Bone marrow (tissue), 2 donors: ENCODE measurements at places on chromosomes 4 and X.

- DNase-seq = no peak
These were observed 67.9 kb upstream of the STK26 start for GRCh38 chrX:131955099-131955777.

DNA sequence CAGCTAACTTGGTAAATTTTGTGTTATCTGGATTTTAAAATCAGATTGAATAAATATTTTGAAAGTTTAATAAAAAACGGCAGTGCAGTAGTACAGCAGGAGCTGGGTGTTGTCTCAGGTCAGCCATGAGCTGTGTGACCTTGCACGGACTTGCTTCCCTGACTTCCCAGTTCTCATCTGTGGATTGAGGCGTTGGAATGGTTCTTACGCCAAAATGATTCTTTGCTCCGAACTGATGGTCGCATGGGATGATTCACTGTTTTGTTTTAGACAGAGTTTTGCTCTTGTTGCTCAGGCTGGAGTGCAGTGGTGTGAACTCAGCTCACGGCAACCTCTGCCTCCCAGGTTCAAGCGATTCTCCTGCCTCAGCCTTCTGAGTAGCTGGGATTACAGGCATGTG, 45.0 kb downstream of the RGS12 start:
- no peak for DNase-seq

GRCh38 chrX:134622813-134623185, 35.5 kb downstream of the PLAC1 start:
- no peak for DNase-seq

GRCh38 chr4:113288696-113289095, 239.2 kb downstream of the ANK2 start:
- no peak for DNase-seq

- DNase-seq = no peak
These were observed 241.1 kb upstream of the TET2 start for GRCh38 chr4:104905546-104905945.

DNA sequence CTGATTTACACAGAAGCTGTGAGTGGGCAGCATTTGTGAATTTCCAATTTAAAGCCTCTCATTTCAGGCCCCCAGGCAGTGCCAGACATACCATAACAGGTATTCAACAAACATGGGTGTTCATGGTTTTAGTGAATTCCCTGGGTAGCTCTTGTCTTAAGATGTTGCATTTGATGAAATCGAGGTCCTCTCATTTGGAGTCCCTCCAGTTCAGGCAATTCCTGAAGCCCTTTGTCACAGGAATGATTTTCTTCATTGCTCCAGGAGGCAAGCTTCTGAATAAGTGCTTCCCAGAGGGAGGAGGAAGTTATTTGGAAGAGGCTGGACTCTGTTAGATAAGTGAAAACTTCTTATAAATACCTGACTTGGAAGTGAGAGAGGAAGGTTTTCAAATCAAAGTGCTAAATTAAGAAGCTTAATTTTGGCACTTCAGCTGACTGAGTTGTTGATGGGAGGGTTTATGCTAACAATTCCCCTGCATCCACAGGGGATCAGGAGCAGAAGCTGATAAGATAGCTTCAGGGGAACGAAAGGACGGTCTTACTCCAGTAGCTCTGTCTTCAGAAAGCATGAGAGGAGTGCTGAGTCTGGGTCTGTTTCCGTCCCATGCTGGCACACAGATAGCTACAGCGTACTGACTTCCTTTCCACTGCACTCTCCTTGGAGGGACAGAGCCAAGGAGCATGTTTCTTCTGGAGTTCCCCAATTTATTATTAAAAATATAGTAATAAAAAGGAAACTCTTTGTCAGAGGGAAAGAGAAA, 543.1 kb downstream of the GBA3 start:
- DNase-seq = no peak

DNA sequence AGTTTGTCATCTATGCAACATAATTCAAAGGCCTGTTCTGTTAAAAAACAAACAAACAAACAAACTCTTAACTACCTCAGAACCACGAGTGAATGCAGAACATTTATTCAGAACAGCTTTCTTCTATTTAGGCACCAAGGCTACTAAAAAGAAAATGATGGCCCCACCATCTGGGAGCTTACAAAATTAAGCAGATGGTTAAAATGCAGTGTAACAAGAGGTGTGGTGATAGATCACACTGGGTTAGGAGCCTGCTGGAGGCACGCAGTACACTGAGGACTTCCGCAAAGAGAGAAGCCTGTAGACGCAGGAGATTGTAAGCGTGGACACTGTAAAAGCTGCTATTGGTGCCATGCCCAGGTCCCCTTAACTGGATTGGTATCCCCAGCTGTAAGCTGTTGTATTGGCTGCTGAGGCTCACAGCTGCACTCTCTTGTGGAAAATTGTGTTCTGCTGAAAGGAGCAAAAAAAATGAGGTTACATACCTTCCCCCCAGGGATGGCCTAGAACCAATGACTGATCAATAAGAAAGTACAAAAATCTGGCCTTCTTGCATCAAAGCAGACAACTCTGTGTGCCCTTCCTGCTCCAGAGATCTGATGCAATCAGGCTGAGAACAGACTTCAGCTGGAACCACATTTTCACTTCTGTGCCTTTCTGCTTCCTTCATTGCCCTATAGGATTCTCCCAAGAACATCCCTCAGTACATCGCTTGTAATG, 60.0 kb downstream of the SHROOM3 start:
- DNase-seq = no peak

DNA sequence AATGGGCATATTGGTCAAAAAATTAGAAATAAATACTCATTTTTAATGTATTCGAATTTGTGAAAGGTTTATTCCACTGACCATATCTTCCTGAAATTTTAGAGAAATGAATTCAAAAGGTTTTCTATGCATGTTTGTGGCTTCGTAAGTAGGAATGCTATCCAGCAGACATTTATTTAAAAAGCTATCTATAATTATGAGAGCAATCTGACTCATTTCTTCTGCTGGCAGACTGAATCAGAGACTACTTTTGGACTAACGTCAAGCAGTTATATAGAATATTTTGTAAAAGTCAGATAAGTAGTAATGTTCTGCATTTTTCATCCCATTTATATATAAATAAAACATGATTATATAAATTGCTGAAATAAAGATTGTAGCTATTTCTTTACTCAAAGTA, 125.0 kb downstream of the SPCS3 start:
- DNase-seq = no peak

GRCh38 chrX:155995321-155995875, 2.1 kb upstream of the IL9R start:
- no peak for DNase-seq

- DNase-seq = no peak
These were observed 26.8 kb upstream of the TMEM184C start for GRCh38 chr4:147590249-147590920.

GRCh38 chr4:46388857-46389256, 1.1 kb downstream of the GABRA2 start:
- DNase-seq = no peak

- DNase-seq = no peak
These were observed 84.8 kb upstream of the PLAC1 start for GRCh38 chrX:134743091-134743490.

- no peak for DNase-seq
These were observed 504.4 kb upstream of the FAT1 start for GRCh38 chr4:187227907-187228704.

DNA sequence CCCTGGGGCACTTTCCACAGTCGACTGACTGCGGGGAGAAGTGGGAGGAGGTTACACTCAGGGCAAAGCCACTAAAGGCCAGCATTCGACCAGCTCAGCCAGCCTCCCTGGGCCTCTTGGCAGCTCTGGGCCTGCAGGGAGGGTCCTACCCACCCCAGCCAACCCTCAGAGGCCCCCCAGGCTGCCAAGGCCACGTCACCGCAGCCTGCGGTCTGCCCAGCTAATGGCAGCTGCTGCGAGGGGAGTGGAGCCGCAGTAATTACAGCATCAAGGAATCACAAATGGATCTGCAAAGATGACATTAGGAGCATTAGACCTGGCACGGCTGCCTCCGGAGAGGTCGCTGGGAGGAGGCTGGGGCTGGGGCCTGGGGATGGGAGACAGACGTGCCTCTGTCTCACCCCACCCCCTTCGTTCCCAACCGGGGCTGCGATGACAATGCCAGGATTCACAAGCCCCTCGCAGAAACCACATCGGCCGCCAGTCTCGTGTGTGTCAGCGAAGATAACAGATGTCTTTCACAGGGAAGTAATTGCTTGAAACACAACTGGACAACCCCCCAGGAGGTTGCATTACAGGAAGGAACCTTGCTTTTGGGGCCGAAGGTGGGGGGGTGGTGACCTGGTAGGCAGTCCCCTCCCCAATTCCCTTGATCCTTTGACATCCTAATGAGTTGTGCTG, 367.6 kb downstream of the BCOR start:
- DNase-seq = no peak

GRCh38 chrX:146435472-146435871, 374.1 kb upstream of the CXorf51B start:
- DNase-seq = no peak

GRCh38 chr4:156970501-156971164, 966 bp downstream of the PDGFC start:
- peak; percentile 61 for DNase-seq

GRCh38 chr4:185332575-185333464, 62.9 kb downstream of the LRP2BP start:
- DNase-seq = no peak

GRCh38 chrX:147803948-147804347, 107.8 kb upstream of the FMR1 start:
- no peak for DNase-seq

- DNase-seq = no peak
These were observed 29.1 kb upstream of the EIF4E start for GRCh38 chr4:98958065-98958464.

DNA sequence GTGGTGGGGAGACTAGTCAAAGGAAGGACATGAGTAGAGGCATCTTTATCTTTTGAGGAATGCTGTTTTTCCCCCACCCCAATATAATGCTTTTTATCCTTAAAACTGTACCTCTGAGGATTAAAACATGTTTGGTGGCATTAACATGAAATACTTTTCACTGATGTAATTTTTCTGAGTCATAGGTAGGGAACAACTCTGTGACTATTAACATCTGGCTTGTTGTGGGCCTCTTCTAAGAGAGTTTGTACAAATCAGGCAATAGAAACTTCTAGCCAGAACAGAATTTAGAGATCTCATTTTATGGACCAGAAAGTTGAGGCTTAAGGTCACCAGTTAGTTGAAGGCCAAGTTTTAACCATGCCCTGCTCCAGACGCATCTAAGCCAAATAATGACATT, 207.6 kb downstream of the SOX3 start:
- no peak for DNase-seq

GRCh38 chr4:183751106-183751505, 92.0 kb downstream of the TRAPPC11 start:
- no peak for DNase-seq

DNA sequence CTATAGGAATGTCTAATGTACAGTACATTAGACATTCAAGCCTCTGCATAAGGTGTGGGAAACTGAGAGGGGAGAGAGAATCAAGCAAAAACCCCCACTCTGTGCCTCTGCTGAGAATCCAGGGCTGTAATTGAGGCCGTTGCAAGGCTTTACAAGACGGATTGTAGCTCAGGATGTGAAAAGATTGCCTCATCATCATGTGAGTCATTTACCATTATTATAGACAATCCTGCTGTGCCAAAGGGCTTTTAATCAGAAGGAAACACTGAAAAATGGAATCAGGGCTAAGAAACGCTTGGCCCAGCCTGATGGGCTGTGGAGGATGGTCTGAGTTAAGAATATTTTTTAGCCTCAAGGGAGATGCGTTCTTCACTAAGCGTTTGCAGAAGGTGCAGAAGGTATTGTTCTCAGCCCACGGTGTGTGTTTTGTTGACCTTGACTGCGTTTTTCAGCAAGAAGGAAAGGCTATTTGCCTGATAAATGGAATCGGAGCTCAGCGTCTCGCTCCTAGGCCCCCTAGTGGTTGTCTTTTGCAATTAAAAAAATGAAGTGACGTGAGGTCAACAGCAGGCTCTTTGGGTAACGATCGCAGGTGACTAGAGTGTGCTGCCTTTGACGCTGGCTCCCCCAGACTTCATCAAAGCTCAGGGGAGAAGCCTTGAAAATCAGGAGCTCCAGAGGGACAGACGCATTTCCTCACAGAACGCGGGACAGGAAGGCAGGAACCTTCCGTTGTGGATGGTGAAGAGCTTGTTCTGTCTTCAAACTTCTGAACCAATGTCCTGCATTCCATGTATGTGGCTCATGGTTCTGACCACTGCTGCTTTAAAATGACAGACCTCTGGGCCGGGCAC, 18.1 kb upstream of the CHRNA9 start:
- no peak for DNase-seq

DNA sequence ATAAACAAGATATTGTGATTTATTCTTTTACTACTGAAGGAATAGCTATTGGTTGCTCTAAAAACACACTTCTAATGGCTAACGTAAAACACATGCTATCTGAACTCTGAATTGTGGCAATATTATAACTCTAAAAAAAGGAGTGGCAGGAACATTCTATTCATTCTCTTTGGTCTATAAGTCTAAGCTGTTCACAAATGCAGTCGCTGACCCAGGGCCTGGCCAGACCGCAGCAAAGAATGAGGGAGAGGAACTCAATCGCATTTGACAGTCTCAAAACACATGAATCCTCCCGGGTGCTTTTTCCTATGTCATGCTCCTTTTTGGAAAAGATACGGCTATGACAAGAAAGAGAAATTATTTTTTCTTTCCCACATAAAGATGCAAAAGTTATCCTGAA, 651.6 kb upstream of the PITX2 start:
- no peak for DNase-seq

- no peak for DNase-seq
These were observed 373.6 kb downstream of the FBXW7 start for GRCh38 chr4:152162331-152162697.

DNA sequence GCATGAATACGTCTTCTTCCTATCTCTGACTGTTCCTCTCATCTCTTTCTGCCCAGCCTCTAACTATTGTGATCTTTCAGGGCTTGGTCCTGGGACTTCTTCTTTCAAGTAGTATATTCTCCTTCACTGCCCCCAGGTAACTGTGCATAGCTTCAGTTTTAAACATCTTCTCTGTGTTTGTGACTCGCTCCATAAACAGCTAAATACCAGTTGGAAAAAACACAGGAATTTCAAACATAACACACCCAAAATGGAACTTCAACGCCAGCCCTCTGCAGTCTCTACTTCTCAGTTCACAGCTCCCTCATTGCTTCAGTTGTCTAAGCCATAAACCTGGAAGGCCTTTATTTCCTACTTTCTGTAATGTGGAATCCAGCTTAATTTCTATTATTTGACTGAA, 16.6 kb downstream of the TRIML2 start:
- DNase-seq = no peak

DNA sequence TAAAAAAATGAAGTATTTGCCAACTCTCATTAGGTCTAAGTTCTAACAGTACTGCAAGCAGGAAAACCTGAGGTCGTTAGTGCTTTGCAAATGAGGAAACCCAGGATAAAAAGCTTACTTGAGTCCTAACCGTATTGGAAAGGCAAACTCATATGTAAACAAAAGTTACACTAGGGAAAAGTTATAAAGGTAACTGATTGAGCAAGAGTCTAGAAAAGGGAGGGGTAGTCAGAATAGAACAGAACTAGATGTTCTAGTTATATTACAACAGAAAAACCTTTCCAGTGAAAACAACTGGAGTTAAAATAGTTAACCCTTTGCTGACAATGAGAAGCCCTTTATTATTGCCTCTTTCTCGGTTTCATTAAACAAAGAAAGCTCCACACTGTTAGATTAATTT, 66.4 kb upstream of the MAOA start:
- no peak for DNase-seq

- no peak for DNase-seq
These were observed 32.4 kb downstream of the SMPX start for GRCh38 chrX:21725496-21725895.

GRCh38 chr4:71235311-71236201, 103.3 kb upstream of the SLC4A4 start:
- DNase-seq = no peak

- no peak for DNase-seq
These were observed 732.6 kb upstream of the LCORL start for GRCh38 chr4:18754180-18754579.
